Osteoblast (primary cell): ENCODE measurements at places on chromosomes 3 and 15. TPM values are rescaled to one million over a fixed set of nuclear protein-coding genes. Genes with fewer than 3 reads are reported as not detected.
A peak's percentile ranks its signal among the peaks of the same experiment; 100 is the strongest.

DNA sequence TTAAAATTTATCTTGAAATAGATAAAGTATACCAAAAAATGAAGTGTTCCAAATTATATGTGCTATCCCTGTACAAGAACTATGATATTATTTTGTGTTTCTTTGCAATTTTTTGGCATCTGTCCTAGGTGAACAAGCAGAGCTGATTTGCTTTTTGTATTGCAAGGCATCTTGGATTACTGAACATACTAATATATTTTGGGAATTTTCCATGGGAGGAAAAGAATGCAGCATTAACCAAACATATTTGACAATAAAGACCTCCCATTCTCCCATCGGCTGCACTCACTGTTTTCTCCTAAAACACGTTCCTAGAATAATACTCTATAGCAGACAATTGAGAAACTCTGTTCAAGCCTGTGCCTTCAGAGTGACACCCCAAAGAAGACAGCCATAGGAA lies 265.1 kb upstream of the ALCAM start:
- DNase-seq: no peak

POLR2M gene
- 154 and 416 TPM in 2 replicates for total RNA-seq

GRCh38 chr3:155078711-155079467 lies 1.2 kb upstream of the MME start:
- peak; percentile 66 for DNase-seq

GRCh38 chr3:148460686-148461085 lies 237.0 kb upstream of the AGTR1 start:
- DNase-seq: no peak

GABRB3 gene
- total RNA-seq: under 0.01 and 1.5 TPM in 2 replicates

- DNase-seq: no peak
Measured at GRCh38 chr15:60907233-60907947, 321.7 kb downstream of the RORA start.

GRCh38 chr3:170732660-170733245 lies 137.2 kb downstream of the RPL22L1 start:
- DNase-seq: no peak

SLC7A14 gene
- total RNA-seq: 0.29 and 0.36 TPM in 2 replicates

- DNase-seq: peak; percentile 88
Measured at GRCh38 chr3:8768364-8769087, 887 bp downstream of the OXTR start.

- no peak for DNase-seq
Measured at GRCh38 chr15:39246523-39246922, 334.4 kb upstream of the THBS1 start.

- DNase-seq: no peak
Measured at GRCh38 chr3:94612631-94613030, 549.8 kb downstream of the NSUN3 start.

DNA sequence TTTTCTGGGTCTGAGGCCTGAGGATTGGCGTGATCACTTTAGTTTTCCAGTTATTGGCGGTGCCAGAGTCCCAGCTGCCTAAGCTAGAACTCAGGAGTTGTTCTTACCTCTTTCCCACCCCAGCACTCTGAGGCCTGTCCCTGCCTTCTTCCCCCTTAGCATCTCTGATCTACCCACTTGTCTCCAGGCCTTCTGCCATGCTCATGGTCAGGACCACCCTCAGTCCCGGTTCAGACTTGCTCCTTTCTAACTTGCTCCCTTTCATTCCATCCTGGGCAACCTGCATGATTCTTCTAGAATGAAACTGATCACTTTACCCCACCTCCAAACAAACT lies 15.7 kb downstream of the ACOX2 start:
- DNase-seq: peak; percentile 50

DNA sequence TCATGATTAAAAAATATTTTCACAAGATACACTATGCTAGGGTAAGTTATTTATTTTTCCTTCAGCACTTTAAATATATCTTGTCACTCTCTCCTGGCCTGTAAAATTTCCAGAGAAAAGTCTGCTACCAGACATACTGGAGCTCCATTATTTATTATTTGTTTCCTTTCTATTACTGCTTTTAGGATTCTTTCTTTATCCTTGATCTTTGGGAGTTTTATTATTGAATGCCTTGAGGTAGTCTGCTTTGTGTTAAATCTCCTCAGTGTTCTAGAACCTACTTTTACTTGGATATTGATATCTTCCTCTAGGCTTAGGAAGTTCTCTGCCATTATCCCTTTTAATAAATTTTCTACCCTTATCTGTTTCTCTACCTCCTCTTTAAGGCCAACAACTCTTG lies 142.0 kb upstream of the TGFBR2 start:
- DNase-seq: no peak

CRYGS gene
- total RNA-seq: 0.88 and 1.8 TPM in 2 replicates

GRCh38 chr3:63450023-63450422 lies 171.9 kb downstream of the SYNPR start:
- no peak for DNase-seq

- no peak for DNase-seq
Measured at GRCh38 chr15:25944386-25944785, 81.3 kb upstream of the ATP10A start.

NSUN3 gene
- 13.4 and 15.9 TPM in 2 replicates for total RNA-seq

ATP13A5 gene
- not detected in 2 replicates for total RNA-seq

ACP3 gene
- total RNA-seq: under 0.01 TPM in 1 of 2 replicates, not detected in the other

SRGAP3 gene
- total RNA-seq: 2.5 and 4.7 TPM in 2 replicates

PPIP5K1 gene
- 20.3 and 45.1 TPM in 2 replicates for total RNA-seq

LARP6 gene
- 76.0 and 77.4 TPM in 2 replicates for total RNA-seq

- no peak for DNase-seq
Measured at GRCh38 chr3:119912220-119912619, 130.3 kb downstream of the NR1I2 start.

DNA sequence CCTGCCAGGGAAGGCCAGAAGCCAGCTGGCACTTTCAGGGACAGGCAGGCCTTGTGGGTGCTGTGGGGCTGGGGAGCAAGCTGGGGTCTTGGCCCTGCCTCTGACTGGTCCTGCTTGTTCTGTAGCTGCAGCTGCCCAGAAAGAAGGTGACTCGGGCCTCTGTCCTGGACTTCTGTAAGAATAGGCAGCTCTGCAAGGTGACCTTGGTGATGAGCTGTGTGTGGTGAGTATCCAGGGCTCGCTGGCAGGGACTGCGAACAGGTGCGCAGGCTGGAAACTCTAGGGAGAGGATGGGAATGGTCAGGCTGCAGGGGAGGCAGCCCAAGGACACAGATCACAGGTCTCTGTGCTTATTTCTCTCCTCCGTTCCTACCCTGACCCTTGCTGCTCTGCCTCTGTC lies 31.2 kb downstream of the SLC22A14 start:
- DNase-seq: no peak

FBXO40 gene
- not detected in 2 replicates for total RNA-seq

ACKR2 gene
- under 0.01 TPM in 1 of 2 replicates, not detected in the other for total RNA-seq

DNA sequence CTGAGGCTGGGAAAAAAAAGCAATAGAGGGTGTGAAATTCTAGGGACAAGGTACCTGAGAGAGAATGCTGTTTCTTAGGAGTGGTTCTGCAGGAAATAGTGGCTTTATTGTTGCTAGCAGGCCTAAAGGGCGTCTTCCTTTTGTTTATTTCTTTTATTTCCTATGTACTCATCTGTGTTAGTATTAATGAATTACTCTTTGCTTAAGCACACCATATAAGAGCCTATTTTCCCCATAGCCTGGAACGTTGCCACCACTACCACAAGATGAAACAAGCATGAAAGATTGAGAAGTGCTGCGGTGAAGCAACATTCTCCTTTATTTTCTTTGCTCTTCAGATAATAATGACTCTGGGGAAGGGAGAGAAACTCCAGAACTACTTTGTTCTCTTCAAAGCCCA lies 21.3 kb upstream of the GOLIM4 start:
- peak; percentile 10 for DNase-seq

GRCh38 chr15:50355980-50356379 lies 982 bp upstream of the GABPB1 start:
- DNase-seq: no peak

DNA sequence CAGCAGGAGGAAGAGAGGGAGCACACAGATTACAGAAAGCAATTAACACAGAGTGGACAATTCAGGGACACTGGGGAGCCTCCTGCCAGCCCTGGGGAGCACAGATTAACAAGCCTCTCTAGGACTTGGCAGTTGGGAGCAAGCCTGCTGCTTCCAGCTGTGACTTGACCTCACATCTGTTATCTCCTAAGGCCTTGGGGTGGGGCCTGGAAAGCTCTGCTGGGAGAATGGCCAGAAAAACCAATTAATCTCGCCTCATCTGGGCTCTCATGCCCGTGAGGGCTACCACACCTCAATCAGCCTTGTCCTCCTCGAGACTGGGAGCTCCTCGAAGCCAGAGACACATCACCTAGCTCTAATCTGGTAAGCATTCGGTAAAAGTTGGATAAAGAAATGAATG lies 39.1 kb downstream of the SEMA5B start:
- DNase-seq: no peak

- DNase-seq: no peak
Measured at GRCh38 chr3:43180027-43180426, 74.1 kb upstream of the POMGNT2 start.

GRCh38 chr3:119195911-119196310 lies 22.5 kb downstream of the UPK1B start:
- no peak for DNase-seq

ALG1L2 gene
- total RNA-seq: 0.29 TPM in 1 of 2 replicates, not detected in the other

GRCh38 chr15:79952329-79952728 lies 18.7 kb downstream of the BCL2A1 start:
- no peak for DNase-seq

GRCh38 chr3:38549957-38550840 lies 54.1 kb downstream of the EXOG start:
- no peak for DNase-seq

ZNF197 gene
- total RNA-seq: 17.7 and 18.6 TPM in 2 replicates

ZNF80 gene
- not detected in 2 replicates for total RNA-seq

GRCh38 chr3:171900446-171900845 lies 57.3 kb downstream of the TMEM212 start:
- no peak for DNase-seq

TRPM1 gene
- total RNA-seq: under 0.01 TPM in 1 of 2 replicates, not detected in the other

- DNase-seq: peak; percentile 57
Measured at GRCh38 chr15:62301993-62302675, 137.0 kb upstream of the C2CD4B start.

HDAC11 gene
- 10.9 and 11.2 TPM in 2 replicates for total RNA-seq

TRIM42 gene
- not detected in 2 replicates for total RNA-seq

GATM gene
- total RNA-seq: 0.59 and 0.72 TPM in 2 replicates

SUCNR1 gene
- total RNA-seq: under 0.01 TPM in 1 of 2 replicates, not detected in the other

- no peak for DNase-seq
Measured at GRCh38 chr3:129971351-129972052, 3.0 kb upstream of the TRH start.

IMPG2 gene
- 0.29 and 0.36 TPM in 2 replicates for total RNA-seq

DNA sequence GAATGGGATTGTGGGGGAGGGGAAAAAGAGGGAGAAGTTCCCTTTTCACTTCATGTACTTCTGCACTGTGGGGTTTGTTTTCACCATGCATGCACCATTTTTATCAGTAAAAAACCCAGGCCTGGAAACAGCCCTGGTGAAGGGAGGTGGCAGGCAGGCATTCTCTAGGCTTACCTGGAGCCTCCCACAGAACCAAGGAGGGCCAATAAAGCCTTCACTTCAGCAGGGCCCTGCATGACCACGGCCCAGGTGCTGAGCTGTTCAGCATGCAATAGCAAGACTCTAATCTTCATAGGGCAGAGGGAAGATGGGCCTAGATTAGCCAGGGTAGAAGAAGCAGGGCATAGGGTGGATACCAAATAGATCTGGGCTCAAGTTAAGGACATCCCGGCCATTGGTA lies 49.6 kb downstream of the SCN5A start:
- DNase-seq: peak; percentile 62

GRCh38 chr3:125359700-125360099 lies 15.4 kb downstream of the ZNF148 start:
- no peak for DNase-seq

GRCh38 chr3:66442254-66443117 lies 58.3 kb downstream of the LRIG1 start:
- peak; percentile 83 for DNase-seq

- DNase-seq: no peak
Measured at GRCh38 chr15:88635318-88635717, 3.5 kb upstream of the ISG20 start.

- no peak for DNase-seq
Measured at GRCh38 chr15:26660241-26660640, 112.6 kb downstream of the GABRB3 start.
